Osteocyte (in vitro differentiated cells): ENCODE measurements at places on chromosomes 7 and 10. TPM values are rescaled to one million over a fixed set of nuclear protein-coding genes. Genes with fewer than 3 reads are reported as not detected.

GRCh38 chr7:64881461-64882287, 21.4 kb upstream of the ZNF273 start:
- DNase-seq: peak; percentile 51
- no peaks in the 10 kb centered on the region for H3K36me3 ChIP-seq
- H3K4me3 ChIP-seq: no peak overlapping the region
- peaks cover 7% of the 10 kb centered on the region for H3K27me3 ChIP-seq
- no peak overlapping the region for H3K27ac ChIP-seq

GRCh38 chr10:13271552-13272163, 28.2 kb downstream of the PHYH start:
- H3K4me3 ChIP-seq: no peak overlapping the region
- H3K27me3 ChIP-seq: peaks cover 3% of the 10 kb centered on the region
- DNase-seq: no peak
- H3K27ac ChIP-seq: no peak overlapping the region
- H3K4me1 ChIP-seq: no peaks in the 10 kb centered on the region

GRCh38 chr10:129042776-129043595, 424.1 kb upstream of the MGMT start:
- H3K36me3 ChIP-seq: no peaks in the 10 kb centered on the region
- H3K4me1 ChIP-seq: no peaks in the 10 kb centered on the region
- no peak overlapping the region for H3K4me3 ChIP-seq
- H3K27ac ChIP-seq: no peak overlapping the region
- no peak for DNase-seq

DNA sequence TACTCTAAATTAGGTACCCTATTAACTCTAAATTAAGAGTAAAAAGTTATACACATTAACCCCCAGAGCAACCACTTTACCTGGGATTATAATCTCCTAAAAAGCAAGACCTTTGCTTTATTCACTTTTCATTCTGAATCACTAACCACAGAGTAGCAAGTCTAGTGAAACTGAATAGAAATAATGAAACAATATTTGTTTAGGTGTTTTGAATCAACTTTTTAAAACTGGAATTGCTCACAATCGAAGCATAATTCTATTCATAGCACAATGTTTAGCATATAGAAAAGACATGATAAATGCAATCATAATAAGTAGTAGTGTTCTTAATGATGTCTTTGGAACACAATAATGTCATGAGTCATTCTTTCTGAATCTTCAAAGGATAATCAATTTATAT, 37.0 kb upstream of the CASD1 start:
- H3K36me3 ChIP-seq: peaks cover 3% of the 10 kb centered on the region
- peaks cover 3% of the 10 kb centered on the region for H3K27me3 ChIP-seq
- no peaks in the 10 kb centered on the region for H3K4me1 ChIP-seq
- DNase-seq: no peak
- H3K4me3 ChIP-seq: no peak overlapping the region

DNA sequence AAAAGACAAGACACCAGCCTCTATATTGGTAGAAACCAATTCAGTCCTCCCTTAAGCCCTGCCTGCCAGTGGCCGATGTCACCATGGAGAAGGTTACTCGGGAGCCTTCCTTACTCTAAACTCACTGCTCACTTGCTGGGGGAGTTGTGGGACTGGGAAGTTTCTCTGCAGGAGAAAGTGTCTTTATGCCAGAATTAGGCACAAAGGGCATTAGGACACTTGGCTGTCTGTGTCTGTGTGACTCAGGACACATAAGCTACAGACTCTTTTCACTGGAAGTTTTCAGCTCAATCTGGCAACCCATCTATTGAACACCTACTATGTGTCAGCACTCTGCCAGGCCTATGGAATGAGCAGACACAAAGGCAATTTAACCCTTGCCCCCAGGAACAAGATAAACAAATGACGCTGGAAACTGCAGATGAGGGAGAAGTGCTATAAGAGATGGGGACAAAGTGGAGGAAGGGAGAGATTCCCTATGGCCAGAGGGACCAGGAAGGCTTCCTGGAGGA, 49.5 kb upstream of the CACUL1 start:
- H3K4me1 ChIP-seq: no peaks in the 10 kb centered on the region
- H3K27ac ChIP-seq: no peak overlapping the region

DNA sequence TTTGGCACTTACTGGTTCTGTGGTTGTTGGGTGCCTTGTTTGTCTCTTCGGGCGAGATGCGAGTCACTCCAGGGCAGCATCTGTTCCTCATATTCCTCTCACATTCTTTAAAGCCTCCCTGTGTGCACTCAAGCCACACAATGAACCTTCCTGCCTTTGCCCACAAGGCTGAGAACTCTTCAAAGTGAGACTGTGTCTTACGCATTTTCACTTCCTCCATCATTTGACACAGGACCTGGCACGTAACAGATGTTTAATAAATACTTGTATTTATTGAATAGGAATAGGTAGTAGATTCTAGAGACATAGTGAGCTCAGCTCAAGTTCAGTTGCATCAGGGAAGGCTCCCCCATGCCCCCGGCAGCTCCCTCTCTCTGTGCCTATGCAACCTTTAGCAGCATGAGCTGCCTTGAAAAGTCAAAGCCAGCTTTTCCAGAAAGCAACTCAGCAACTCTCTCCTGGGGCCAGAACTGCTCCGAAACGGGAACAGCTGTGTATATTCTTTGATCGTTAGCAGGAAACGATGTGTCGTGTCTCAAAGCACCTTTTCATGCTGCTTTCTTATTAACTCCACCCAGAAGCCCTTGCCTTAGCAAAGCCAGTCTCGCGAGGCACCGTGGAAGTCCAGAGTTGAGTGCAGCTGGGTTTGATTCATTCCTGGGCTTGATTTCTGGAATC, 97.5 kb downstream of the PFKFB3 start:
- H3K27me3 ChIP-seq: no peaks in the 10 kb centered on the region
- no peaks in the 10 kb centered on the region for H3K36me3 ChIP-seq
- H3K4me1 ChIP-seq: peaks cover 43% of the 10 kb centered on the region

DNA sequence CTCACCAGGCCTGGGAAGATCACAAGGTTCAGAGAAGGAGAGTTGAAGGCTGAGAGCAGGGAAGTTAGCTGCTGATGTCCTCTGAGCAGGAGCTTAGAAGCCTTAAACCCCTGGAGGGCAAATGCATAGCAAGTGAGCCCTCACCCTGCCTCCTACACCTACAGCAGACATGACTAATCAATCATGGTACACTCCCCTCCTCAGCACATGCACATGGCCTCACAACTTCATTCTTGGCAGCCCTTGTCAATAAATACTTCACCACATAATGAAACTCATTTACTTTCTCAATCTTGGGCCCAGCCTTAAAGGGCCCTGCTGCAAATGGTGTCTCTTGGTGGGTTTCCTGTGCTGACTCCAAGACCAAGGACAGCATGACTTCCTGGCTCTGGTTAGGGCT, 12.9 kb downstream of the MMRN2 start:
- H3K4me3 ChIP-seq: no peak overlapping the region
- H3K27ac ChIP-seq: no peak overlapping the region
- peaks cover 5% of the 10 kb centered on the region for H3K36me3 ChIP-seq
- peak; percentile 34 for DNase-seq

Gene CDK14
- total RNA-seq: 117 and 131 TPM in 2 replicates

DNA sequence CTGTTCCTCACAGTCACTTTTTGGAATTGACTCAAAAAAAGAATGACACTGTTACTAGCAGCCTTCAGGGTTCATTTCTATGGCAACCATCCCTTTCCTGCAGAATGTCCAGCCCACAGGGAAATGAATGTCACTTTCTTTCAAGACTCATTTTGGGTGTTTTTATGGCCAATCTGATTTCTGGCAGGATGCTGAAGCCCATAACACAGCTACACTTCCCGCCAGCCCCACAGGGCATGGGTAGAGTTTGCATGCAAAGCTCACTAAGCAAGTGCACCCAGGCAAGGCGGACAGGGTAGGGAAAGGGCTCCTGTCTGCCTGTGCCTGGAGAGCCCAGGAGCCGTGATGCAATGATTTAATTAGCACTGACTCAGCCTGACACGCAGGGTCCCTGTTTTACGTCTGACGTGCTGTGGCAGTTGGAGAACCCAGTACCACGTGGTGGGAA, 26.1 kb upstream of the GPAM start:
- no peaks in the 10 kb centered on the region for H3K27me3 ChIP-seq
- no peak for DNase-seq
- no peak overlapping the region for H3K27ac ChIP-seq
- H3K36me3 ChIP-seq: no peaks in the 10 kb centered on the region
- no peak overlapping the region for H3K4me3 ChIP-seq

DNA sequence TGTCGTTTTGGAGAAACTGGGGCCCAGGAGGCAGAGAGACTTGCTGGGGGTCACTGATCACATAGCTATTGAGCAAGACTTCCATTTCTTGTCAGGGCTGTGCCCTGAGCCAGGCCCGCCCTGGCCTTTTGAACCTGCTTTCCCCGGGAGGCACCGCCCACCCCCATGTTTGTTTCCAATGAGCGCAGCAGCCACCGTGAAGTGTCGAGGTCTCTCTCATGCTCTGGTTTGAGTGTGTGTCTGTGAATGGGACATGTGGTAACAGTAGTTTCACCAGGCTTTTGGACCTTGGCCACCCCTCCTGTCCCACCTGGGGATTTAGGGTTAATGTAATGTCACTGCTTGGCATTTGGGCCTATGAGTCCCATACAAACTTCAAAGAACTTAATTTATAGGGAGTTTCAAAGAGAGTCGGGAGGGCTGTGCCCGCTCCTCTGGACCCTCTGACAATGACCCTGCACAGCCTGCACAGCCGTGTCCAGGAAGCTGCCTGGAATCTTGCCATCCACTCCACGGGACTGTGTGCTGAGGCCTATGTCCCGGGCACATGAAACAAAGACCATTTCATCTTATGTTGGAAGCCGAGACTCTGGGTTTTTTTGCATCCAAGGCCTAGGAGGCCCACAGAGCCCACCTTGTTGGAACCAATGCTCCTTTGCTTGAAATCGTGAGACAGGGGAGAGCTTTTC, 6.3 kb downstream of the PRF1 start:
- H3K36me3 ChIP-seq: no peaks in the 10 kb centered on the region
- no peak overlapping the region for H3K4me3 ChIP-seq
- H3K4me1 ChIP-seq: no peaks in the 10 kb centered on the region
- peak; percentile 75 for DNase-seq
- no peak overlapping the region for H3K27ac ChIP-seq
- H3K27me3 ChIP-seq: peaks cover 16% of the 10 kb centered on the region

GRCh38 chr10:132545659-132546367, 8.2 kb downstream of the INPP5A start:
- peaks cover 28% of the 10 kb centered on the region for H3K4me1 ChIP-seq
- peaks cover 3% of the 10 kb centered on the region for H3K36me3 ChIP-seq
- DNase-seq: no peak
- H3K4me3 ChIP-seq: no peak overlapping the region

DNA sequence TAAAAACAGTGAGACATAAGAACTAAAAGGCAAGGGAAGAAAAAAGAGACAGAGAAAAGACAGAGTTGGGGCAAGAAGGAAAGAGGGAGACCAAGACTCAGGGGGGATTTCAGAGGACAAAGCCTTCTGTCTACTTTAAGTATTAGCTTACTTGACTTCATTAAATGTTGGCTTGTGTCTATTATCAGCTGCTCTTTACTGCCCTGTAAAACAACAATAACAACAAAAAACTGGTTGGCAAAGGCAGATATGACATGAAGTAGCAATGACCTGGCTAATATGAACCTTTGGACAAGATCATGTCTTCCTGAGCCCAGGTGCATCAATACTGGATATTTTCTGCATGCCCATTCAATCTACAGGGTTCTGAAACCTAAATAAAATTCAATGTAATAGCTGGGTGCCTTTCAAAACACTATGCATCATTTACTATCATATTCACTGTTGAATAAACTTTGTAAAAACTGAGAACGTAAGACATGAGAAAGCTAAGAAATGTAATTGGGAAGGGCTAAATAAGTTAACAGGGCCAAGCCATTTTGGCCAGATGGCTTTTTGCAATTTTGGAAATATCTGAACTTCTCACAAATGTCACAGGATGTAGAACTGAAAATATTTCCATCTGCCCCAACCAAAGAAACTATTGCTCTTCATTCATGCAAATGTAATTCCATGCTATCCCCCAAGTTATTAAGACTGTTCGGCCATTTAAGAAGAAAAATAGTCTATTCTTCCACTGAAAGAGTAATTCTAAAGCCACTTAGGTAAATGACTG, 49.4 kb downstream of the LRRN3 start:
- no peak for DNase-seq
- H3K36me3 ChIP-seq: no peaks in the 10 kb centered on the region

DNA sequence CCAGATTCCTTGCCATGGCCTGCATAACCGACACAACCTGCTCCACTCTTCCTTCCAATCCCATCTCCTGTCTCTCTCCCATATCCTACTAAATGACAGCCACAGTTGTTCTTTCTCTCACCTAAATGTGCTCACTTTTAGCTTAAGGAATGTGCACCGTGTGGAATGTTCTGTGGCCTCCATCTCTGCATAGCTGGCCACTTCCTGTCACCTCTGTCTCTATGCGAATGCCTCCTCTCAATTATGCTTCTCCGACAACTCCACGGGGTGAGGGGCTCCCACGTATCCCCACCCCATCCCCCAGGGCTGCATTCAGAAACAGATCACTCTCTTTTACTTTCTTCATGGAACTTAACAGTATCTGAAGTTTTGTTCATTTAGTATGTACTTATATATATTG, 110.7 kb downstream of the RAB18 start:
- no peak overlapping the region for H3K27ac ChIP-seq
- H3K4me1 ChIP-seq: peaks cover 36% of the 10 kb centered on the region
- no peak for DNase-seq
- H3K27me3 ChIP-seq: peaks cover 2% of the 10 kb centered on the region
- H3K36me3 ChIP-seq: no peaks in the 10 kb centered on the region

Gene HMX2
- total RNA-seq: not detected in 2 replicates

- peaks cover 13% of the 10 kb centered on the region for H3K27me3 ChIP-seq
- H3K27ac ChIP-seq: no peak overlapping the region
- H3K4me3 ChIP-seq: no peak overlapping the region
- no peaks in the 10 kb centered on the region for H3K36me3 ChIP-seq
- peaks cover 9% of the 10 kb centered on the region for H3K4me1 ChIP-seq
Observed at GRCh38 chr10:78819361-78820006, 249.3 kb upstream of the ZMIZ1 start.

Gene ERVW-1
- total RNA-seq: not detected in 2 replicates

DNA sequence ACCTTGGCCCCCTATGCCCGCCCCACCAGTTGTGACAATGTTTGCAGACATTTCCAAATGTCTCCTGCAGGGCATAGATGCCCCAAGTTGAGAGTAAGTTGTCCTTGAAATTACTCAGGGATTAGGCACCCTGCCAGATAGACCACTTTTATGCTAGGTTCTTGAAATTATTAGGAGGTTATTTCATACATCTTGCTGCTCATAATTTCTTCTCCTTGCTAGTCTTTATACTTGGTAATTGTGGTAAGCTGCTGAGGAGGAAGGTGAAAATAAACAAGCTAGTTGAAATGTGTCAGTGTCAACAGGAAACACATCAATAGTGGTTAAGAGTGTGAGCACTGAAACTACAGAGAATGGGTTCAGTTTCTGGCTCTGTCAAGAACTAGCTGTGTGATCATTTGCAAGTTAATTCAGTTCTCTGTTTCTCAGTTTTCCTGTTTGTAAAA, 63.7 kb upstream of the AOAH start:
- no peak for DNase-seq
- H3K4me1 ChIP-seq: peaks cover 23% of the 10 kb centered on the region
- H3K36me3 ChIP-seq: no peaks in the 10 kb centered on the region
- H3K27ac ChIP-seq: no peak overlapping the region
